Lung (tissue), 17 donors: ENCODE measurements at places on chromosomes 6 and 20.

GRCh38 chr6:30763618-30764489, 19.5 kb upstream of the IER3 start:
- DNase-seq = peak; percentile 70

DNA sequence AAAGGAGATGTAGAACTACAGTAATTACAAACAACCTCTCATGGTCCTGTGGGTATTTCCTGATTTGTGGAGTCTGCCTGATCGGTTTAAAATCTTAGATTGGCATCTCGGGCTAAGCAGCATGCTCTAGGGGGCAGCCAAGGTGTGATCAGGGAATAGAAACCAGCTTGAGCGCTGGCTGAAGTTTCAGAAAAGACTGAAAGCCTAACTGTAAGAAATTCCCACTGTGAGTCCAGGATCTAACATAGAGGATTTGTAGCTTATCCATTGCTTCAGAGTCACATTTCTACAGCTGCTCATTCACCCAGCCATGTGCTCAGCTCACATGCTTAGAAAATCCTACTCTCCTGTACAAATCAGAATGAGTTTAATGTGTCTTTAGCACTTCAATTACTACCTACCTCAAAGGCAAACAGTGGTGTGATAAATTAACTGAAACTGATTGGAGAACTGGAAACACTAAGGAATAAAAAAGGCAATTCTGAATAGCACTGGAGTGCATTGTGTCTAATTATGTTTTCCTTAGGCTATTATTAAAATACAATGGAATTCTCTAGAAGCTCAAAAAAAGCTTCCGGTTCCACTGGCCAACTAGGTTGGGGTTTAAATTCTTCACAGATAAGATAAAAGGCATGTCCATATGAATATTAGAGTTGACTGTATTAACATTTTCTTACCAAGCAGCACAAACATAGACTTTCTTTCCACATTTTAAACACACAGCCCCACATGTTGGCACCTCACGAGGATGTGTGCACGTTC, 73.8 kb upstream of the MPC1 start:
- DNase-seq = peak; percentile 34

- DNase-seq = no peak
Observed at GRCh38 chr6:73639040-73639439, 14.8 kb downstream of the SLC17A5 start.

GRCh38 chr6:52210227-52210626, 24.1 kb downstream of the IL17A start:
- no peak for DNase-seq

DNA sequence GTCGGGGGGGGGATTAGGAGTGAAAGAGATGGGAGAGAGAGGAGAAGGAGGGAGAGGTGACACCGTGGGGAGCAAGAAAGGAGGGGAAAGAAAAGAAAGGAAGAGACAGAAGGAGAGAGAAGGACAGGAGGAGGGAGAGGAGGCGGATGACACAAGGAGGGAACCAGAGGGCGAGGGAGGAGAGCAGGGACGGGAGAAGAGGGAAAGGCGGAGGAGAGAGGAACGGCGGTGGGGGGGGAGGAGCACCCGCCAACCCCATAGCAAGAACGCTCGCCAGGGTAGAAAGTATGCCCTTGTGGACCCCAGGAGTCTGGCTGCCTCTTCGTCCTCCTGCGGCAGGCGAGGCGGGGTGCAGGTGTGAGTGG, 4.5 kb upstream of the INSM1 start:
- DNase-seq = no peak

DNA sequence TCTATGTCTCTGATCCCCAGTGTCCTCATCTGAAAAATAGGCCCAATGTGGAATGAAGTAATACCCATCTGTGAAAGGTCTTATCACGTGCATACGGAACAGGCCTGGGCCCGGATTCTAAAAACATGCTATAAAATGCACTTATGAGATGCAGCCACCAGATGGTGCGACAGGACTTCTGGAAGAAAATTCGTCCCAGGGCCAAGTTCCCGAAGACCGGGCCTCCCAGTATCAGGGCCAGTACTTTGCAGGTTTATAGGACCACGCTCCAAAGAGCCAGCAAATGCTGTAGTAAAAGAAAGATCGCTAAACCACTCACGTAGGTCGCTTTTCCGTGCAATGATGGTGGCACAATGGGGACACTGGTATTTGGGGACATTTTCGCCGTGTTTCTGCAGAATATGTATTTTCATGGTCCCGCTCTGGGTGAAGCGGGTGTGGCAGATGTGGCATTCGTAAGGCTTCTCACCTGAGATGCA, 10.6 kb downstream of the CTCFL start:
- DNase-seq = peak; percentile 85

GRCh38 chr6:105867821-105868220, 218.3 kb upstream of the PRDM1 start:
- DNase-seq = no peak

DNA sequence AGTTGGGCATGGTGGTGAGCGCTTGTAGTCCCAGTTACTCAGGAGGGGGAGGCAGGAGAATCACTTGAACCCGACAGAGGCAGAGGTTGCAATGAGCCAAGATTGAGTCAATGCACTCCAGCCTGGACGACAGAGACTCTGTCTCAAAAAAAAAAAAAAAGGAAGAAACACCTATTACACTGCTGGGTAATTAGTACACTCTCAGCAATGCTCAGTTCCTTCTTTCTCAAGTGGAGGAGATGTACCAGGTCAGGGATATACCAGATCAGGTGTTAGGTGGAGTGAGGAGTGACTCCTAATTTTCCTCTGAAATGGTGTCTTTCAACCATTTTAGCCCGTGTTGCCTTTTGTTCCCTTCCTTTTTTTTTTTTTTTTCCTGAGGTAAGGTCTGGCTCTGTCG, 30.0 kb upstream of the UBR2 start:
- no peak for DNase-seq

- DNase-seq = no peak
Observed at GRCh38 chr6:113065611-113066010, 718.5 kb downstream of the RFPL4B start.

DNA sequence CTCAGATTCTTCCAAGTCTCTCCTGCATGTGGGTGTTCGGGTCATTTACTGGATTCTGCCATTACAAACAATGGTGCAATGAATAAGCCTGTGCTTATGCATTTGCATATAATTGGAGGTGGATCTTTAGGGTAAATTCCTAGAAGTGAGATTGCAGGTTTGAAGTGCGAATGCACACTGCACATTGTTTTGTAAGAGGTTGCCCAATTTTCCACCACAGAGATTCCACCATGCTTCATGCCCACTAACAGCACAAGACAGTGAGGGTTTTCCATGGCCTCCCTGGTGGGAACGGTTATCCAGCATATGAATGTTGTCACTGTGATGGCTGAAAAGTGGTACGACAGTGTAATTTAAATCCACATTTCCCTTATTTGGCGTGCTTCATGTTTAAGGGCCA, 178.8 kb upstream of the PMEPA1 start:
- DNase-seq = no peak

- DNase-seq = no peak
Observed at GRCh38 chr20:44160133-44160532, 26.9 kb downstream of the JPH2 start.

DNA sequence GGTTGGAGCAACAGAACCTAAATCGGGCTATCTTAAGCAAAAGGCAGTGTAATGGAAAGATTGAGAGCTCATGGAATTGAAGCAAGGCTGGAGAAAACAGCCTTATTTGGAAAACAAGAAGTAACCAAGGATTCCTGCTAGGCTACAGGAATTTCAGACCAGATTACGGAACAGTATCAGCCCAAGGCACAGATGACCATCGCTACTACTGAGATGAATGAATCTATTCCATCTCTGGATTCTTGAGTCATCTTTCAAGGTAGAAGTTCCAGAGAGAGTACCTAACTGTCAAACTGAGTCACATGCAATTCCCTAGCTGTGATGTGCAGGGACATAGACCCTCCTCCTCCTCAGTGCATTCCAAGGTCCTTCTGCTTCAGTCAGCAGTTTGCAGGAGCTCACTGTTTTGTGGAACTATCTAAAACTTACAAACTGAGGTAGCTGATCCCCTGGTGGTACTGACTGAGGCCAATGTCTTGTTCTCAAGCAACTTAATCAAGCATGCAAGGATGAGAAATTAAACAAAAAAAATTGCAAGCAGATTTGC, 62.0 kb upstream of the SMLR1 start:
- no peak for DNase-seq

DNA sequence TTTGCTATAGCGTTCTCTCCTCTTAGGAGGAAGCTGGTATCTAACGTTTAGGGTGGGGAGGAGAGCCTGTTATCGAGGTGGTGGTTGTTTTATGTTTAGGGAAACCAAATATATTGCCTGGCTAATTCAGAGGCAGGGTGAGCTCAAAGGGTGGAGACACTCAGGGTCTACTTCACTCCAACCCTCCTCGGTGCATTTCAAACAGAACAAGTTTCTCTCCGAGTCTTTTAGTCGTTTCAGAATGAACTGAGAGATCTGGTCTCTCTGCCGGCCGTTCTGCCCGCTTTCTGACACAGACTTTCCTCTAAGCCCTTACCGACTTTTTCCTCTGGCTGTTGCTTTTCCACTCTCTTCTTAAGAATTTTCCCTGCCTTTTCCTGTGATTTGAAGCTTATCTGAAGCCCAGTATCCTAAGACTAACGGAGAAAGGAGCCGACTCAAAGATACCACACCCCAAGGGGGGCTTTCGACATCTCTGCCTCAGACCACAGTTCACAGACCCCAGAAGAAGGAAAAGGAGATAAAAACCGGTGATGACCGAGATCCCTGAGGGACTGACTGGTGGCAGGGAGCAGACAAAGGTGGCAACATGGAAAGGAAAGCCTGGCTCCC, 865 bp downstream of the STK38 start:
- peak; percentile 68 for DNase-seq

DNA sequence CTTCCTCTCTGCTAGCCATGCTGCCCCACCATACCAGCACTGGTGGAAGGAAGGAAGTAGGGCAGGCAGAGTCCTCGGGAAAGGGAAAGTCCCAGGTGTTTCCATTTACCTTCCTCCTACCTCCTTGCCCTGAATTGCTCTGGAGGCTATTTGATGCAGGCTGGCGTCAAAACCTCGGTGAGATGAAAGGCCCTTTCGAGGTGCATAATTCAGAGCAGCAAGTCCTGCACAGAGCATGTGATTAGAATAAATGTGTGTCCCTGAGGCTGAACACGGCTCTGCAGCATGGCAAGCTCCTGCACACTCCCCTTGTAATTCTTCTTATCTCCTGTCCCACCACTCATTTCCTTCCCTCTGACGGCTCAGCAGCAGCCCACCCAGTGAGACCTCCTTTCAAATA, 98.7 kb upstream of the LRFN2 start:
- DNase-seq = no peak

DNA sequence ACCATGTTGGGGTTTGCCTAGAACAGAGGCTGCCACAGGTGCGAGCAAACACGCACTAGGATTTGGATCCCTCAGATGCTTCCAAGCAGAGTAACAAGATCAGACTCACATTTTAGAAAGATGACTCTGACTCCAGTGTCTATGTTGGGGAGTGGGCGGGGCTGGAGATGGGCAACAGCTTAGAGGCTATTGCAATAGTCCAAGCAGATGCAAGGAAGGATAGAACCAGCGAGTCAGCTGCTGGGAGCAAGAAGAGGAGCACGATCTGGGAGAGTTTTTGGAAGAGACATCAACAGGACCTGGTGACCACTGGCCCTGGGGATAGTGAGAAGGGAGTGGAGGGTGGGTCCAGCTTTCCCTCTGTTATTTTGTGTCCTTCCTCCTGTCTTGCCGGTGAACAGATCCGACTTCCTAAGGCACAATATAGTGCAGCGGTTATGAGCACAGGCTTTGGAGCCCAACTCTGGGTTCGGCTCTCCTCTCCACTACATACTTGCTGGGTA, 52.7 kb downstream of the FGD2 start:
- no peak for DNase-seq

DNA sequence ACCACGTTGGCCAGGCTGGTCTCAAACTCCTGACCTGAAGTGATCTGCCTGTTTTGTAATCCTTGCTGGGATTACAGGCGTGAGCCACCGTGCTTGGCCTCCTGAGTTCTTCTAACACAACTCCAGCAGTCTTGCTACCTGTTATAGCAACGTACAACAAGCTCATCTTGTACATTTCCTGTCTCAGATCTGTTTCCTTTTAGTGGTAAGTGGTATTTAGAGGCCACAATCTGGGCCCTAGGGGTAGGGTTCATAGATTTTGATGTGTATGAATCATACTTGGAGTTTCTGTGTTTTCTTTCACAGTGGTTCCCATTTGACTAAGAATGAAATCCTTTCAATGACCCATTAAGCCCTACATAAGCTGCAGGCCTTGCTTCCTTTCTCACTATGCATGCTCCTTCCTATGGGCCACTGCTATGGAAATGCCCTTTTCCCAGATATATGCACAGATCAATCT, 27.1 kb upstream of the SYNCRIP start:
- DNase-seq = no peak

- DNase-seq = no peak
Observed at GRCh38 chr6:66896415-66896814, 1189.4 kb upstream of the EYS start.

DNA sequence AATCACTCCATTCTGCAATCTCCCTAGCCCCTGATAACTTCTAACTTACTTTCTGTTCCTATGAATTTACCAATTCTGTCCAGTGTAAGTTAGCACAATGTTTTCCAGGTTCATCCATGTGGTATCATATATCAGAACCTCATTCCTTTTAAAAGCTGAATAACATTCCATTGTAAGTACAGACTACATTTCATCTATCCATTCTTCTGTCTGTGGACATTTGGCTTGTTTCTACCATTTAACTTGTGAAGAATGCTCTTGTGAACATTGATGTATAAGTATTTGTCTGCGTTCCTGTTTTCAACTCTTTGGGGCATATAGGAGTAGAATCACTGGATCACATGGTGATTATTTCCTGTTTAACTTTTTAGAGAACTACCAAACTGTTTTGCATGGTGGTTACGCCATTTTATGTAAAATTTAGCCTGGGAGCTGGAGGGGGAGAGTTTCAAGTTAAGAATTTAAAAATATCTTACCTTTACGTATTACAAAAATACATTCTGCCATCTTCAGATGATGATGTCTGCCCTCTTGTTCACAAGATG, 156.5 kb downstream of the BTBD3 start:
- DNase-seq = no peak

DNA sequence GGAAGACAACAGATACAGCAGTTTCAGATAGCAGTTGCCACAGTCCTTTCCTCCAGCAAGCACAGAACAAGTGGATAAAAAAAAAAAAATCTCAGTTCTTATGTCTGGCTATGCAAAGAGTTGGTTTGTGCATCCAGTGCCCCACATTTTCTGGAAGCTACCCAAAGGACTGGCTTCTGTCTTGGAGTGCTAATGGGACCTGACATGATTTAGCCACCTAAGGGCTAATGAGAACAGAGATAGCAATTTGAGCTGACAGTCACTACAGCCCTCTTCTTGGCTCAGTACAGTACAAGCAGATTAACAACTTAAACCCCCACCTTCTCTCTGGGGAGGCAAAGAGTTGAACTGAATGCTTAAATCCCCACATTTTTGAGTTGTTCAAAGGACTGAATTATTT, 976.8 kb downstream of the TBC1D32 start:
- no peak for DNase-seq

GRCh38 chr6:157094038-157094437, 229.3 kb downstream of the TMEM242 start:
- no peak for DNase-seq
